ENCODE measurements at places on chromosomes 2 and 18.
A peak's percentile ranks its signal among the peaks of the same experiment; 100 is the strongest.

DNA sequence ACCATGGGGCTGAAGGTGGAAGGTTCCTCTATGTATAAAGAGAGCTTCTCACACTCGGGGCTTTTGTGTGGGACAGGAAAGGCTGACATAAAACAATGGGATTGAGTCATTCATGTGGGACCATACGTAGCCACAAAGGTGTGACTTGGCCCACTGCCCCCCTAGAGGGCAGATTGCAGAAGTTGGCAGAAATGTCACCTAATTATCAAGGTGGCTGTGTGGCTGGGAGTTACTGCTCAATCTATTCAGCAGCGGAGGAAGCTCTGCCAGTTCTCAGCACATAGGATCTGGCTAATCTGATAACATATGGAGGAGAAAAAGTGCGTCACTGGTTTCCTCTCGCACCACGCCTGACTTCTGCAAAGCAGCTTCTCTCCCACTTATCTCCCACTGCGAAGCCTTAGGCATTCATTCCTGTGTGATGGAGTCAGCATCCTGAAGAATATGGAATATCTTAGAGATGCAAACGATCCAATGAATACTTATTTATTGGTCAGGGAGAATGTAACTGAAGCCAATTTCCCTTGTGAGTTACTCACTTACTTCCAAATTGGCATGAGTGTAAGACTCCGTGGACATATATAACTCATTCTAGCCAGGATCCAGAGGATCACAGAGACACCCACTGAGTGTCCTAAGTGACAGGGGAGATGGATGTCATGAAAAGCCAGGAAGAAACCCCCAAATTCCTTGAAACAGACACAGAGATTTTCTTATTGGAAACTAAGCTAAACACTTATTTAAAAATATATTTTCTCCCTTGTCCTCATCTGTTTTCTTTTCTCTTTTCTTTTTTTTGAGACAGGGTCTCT, 344.8 kb downstream of the TGIF1 start:
- DNase-seq: no peak

DNA sequence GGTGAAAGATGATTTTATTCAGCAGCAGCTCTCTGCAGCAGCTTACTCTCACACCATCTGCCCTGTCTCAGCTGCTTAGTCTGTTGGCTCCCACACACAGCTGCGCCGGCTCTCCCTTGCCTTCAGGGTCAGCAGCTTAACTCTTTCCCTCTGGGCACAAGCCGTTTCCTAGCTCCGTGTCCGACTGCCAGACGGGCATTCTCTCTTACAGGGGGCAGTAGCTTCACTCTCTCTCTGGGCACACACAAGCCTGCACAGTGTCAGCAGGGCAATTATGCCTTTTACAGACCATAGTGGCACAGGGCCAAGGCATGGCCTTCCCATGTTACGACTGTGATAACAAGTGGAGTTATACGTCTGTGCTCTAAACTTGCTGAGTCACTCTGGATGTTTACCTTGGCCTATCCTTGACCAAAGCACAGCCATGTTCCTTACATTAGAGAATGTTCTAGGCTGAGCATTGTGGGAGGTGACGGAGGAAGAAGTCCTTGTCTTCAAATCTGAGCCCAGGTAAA, 31.7 kb downstream of the PCARE start:
- no peak for DNase-seq

DNA sequence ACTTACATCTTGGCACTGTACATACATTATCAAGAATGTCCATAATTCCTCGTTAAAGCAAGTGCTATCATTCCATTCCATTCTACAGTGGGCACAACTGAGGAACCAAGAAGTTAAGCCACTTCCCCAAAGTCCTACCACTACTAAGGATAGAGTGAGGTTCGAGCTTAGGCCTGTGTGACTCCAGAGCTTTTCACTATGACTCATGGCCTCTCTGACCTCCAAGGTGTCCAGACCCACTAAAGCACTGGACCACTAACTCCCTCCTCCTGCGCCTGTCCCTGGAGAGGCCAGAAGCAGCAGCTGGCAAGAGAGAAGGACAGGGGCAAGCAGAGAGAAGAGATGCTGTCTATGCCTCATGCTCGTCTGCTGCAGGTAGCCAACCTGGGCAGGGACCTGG, 117.0 kb downstream of the ZBTB7C start:
- no peak for DNase-seq

- no peak for DNase-seq
Measured at GRCh38 chr2:181143790-181144300, 163.4 kb downstream of the UBE2E3 start.

GRCh38 chr18:59140302-59140885, 710 bp downstream of the SEC11C start:
- DNase-seq: no peak

DNA sequence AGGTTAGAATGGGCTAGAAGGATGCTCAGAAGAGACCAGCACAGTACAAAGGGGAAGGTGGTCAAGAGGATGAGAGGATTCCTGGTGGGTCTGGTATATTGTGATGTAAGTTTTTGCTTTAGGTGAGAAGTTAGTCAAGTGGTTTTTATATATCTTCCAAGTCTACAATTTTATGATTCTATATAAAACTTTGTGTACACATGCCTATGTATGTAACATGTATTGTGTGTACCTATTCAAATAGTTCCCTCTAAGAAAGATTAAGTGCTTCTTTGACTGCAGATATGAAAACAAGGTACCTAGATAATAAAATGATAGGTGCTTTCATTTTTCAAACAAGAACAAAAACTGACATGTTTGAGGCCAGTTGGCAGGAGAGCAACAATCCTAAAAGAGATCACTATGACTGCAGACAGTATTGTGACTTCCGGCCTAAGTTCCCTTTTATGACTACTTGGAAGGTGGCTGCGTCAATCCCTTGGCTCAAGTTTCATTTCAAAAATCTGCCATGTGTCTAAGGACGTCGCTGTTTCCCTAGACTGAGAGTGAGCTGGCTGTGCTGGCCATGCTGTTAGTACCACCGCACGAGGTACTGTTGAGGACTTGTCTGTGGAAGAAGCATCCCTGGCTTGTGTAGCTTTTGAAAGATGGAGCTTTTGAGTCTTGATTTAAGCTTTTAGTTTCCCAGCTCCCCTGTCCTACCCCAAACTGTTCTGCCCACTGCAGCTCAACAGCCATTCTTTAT, 123.1 kb downstream of the PRPF40A start:
- DNase-seq: no peak

- DNase-seq: no peak
Measured at GRCh38 chr2:225317186-225317585, 82.3 kb upstream of the NYAP2 start.

DNA sequence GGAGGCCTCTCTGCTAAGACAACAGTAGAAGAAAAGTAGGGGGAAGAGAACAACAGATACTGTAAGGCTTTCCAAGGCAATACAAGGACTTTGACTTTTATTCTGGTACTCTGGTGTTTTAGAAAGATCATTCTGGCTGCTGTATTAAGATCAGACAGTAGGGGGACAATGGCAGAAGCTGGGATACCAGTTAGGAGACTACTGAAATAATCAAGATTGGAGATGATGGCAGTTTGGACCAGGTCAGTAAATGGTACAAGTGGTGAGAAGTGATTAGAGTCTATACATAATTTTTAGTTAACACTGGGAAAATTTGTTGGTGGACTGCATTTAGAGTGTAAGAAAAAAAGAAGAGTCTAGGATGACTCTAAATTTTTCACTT, 139.7 kb downstream of the ROCK1 start:
- DNase-seq: no peak

DNA sequence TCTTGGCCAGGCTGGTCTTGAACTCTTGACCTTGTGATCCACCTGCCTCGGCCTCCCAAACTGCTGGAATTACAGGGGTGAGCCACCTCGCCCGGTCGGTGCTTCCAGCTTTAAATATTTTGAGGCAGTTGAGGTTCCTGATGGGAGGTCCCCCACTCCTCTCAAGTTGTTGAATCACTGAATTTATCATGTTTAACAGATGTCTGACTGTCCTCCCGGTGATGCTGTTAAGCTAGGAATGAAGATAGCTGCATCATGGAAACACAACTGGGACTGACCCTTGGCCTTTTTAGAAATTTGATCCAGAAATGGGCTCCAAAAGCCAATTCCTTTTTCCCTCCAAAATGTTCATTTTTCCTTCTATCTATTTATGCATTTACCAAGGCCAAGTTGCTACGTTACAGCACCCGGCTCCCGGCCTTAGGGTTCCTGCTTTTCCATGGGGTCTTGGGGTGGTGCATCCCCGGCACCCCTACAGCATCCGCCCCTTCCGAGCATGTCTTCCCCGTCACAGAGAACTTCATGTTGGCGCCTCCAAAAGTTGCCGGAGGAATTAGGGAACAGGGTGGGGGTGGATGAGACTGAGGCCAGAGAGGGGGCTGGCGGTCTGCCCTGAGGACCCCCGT, 43.9 kb downstream of the PAX8 start:
- DNase-seq: no peak

- no peak for DNase-seq
Measured at GRCh38 chr2:205119136-205119535, 563.2 kb upstream of the NRP2 start.

DNA sequence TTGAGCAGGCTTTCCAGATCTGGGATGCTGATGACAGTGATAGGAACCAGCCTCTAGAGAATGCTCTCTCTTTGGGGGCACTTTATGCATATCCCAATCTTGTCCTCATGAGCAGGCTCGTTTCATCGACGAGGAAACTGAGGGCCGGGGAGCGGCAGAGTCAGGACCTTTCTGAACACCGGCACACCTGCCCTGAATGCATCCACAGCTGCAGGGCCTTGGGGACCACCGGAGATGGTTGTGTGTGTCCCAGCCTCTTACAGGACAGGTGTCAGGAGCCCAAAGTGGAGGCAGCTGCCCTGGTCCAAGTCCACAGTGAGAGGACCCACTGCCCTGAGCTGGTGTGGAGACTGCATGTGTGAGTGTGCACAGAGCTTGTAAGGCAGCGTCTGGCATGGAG, 47.6 kb upstream of the FAHD2A start:
- DNase-seq: no peak

GRCh38 chr2:231017231-231017598, 20.1 kb upstream of the C2orf72 start:
- no peak for DNase-seq

DNA sequence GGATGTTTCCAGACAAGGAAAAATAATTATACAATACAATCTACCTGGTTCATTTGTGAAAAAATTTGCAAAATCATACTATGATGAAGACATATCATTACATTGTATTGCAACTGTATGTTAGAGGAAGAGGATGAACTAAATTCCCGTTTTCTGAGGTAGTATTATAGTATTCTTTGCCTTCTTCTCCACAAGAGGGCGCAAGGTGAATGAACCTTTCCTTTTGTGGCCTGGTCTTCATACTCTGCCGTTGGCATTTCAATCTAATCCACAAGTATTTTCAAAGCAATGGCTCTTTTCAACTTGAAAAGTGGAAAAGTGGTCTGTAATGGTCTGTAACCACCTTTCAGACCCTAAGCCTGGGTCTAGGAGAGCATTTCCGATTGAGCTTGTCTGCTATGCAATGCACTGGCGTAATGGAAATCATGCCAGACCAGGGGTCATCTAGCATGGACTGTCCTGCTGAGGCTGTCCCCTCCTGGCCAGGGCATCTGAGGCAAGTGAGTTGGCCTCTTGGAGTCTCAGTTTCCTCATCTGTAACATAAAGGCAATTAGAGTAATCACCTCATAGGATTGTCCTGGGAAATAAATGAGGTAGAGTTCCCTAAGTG, 30.8 kb upstream of the ZNF396 start:
- DNase-seq: peak; percentile 16

DNA sequence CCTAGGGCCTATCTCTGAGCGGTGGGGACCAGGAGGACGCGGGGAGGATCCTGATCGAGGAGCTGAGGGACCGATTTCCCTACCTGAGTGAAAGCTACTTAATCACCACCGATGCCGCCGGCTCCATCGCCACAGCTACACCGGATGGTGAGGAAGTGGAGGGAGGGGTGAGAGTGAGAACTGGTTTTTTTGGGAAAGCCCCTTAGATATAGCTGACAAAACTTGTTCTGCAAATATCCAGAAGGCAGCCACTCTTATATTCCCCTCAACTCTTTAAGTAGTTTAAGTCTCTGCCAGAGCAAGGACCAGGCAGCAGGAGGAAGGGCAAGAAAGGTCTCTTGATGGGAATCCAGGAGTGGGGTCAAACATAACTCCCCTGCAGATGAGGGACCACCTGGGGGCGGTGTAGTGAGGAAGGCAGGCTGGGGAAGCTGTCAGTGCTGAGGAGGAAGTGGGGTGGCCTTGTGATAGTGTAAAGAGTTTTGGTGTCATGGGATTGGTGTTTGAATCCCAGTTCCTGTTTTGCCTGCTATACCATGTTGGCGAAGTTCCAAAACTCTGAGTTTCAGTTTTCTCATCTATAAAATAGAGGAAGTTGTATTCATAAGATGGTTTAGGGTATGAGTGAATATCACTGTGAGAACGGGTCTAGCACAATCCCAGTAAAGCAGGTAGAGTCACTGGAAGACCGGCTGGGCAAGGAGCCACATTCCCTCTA, 3.4 kb downstream of the NAGK start:
- no peak for DNase-seq

GRCh38 chr2:23653326-23653725, 268.3 kb downstream of the KLHL29 start:
- DNase-seq: no peak

DNA sequence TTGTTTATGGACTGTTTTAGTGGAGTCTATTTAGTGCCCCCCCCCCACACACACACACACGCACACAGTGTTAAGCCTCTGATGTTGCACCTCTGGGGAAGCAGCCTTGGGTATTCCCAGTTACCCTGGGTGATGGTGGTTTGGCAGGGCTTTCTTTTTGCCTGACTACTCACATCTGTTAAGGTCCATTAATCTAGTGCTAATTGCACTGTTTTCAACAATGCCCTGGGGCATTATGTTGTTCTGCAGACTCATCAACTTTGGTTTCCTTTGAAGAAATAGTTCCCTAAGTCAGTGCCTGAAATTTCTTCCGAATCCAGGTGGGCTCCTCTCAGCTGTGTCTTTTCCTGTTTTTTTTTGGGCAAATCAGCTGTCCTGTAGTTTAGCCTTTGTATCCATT, 34.7 kb downstream of the SPOPL start:
- no peak for DNase-seq

DNA sequence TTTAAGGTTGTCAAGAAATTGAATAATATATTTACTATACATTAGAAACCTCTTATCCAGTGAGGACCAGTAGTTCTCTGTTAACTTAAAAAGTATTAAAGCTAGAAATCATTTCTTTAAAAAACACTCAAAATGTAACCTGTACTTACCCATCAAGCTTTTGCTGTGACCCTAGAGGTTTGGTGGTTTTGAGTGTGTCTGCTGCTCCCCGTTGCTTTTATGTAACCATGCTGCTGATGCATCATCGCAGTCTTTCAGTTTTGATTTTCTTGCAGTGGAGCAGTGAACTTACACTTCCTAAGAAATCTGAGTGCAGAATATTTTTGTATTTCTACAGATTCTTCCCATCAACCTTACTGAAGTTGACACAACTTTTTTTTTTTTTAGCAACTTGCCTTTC, 34.2 kb downstream of the MRPS9 start:
- no peak for DNase-seq

GRCh38 chr18:46314011-46314410, 209.8 kb downstream of the HAUS1 start:
- DNase-seq: no peak

DNA sequence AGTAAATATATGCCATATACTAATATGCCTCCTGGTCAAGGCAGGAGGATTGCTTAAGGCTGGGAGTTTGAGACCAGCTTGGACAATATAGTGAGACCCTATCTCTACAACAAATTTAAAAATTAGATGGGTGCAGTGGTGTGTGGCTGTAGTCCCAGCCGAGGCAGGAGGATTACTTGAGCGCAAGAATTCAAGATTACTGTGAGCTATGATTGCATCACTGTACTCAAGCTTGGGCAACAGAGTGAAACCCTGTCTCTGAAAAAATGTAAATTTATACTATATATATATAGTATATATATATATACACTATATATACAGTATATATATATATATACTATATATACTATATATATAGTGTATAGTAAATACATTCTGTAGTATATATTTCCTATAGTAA, 30.0 kb upstream of the NPC1 start:
- no peak for DNase-seq

All from stimulated activated CD4-positive, alpha-beta T cell treated with anti-CD3 and anti-CD28 coated beads, Interleukin-1b, Interleukin-23, amount 100 ng/mL, for 24 hours (primary cell).